ENCODE measurements at places on chromosomes 12 and 14. TPM values are rescaled to one million over a fixed set of nuclear protein-coding genes. Genes with fewer than 3 reads are reported as not detected.

- H3K4me1 ChIP-seq, result peaks cover 12% of the 10 kb centered on the region
- no peaks in the 10 kb centered on the region for H3K27me3 ChIP-seq
- H3K27ac ChIP-seq, result no peak overlapping the region
- H3K36me3 ChIP-seq, result no peaks in the 10 kb centered on the region
- DNase-seq, result no peak
Observed at GRCh38 chr14:104561632-104562495, 17.7 kb upstream of the C14orf180 start.

DNA sequence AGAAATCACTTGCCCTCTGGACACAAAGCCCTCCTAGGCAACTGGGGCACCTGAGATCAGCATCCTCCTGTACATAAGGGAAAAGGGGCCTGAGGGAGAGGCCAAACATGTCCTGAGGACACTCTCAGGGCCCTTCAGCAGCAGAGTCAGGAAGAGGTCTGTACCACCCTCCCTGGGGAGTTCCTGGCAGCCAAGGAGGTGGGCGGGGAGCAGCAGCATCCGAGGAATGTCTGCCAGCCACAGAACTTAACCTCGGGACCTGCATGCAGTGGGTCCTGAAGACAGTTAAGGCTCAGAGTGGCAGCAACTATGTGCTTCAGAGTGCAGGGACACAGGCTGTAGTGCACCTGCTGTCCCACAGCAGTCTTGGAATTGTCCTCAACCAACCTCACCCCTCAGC is 62.1 kb downstream of the SPTB start:
- H3K4me1 ChIP-seq, result no peaks in the 10 kb centered on the region
- DNase-seq, result no peak
- H3K27ac ChIP-seq, result no peak overlapping the region
- no peaks in the 10 kb centered on the region for H3K36me3 ChIP-seq

GRCh38 chr14:74608959-74609611 is 3.0 kb downstream of the LTBP2 start:
- no peak for DNase-seq
- no peaks in the 10 kb centered on the region for H3K27me3 ChIP-seq
- no peak overlapping the region for H3K4me3 ChIP-seq
- peaks cover 58% of the 10 kb centered on the region for H3K4me1 ChIP-seq

- H3K4me1 ChIP-seq, result peaks cover 4% of the 10 kb centered on the region
- DNase-seq, result no peak
- no peak overlapping the region for H3K4me3 ChIP-seq
Observed at GRCh38 chr14:94491511-94491910, 15.5 kb upstream of the SERPINA9 start.

FCF1 gene
- total RNA-seq, result 11.0 TPM

All from vagina (tissue), 2 donors.